ENCODE measurements at places on chromosomes 2 and 18. TPM values are rescaled to one million over a fixed set of nuclear protein-coding genes. Genes with fewer than 3 reads are reported as not detected.

The VWA3B gene
- total RNA-seq, result not detected

The EPHA4 gene
- total RNA-seq, result 17.3 TPM

The SIX2 gene
- total RNA-seq, result under 0.01 TPM

The ZNF2 gene
- total RNA-seq, result 7.8 TPM

The CHRNA1 gene
- total RNA-seq, result 0.32 TPM

The LOXL3 gene
- total RNA-seq, result 9.9 TPM

The MFSD2B gene
- under 0.01 TPM for total RNA-seq
